ENCODE measurements at places on chromosomes 7 and 10. TPM values are rescaled to one million over a fixed set of nuclear protein-coding genes. Genes with fewer than 3 reads are reported as not detected.

Gene PHYHIPL
- not detected for total RNA-seq

Gene AFAP1L2
- total RNA-seq: 170 TPM

Gene ELOVL3
- total RNA-seq: 1.2 TPM

Gene SKIDA1
- total RNA-seq: 9.3 TPM

Gene RHEB
- total RNA-seq: 259 TPM

Gene GPRIN2
- 12.9 TPM for total RNA-seq

Gene SOSTDC1
- not detected for total RNA-seq

GRCh38 chr7:149217570-149217969 is 21.9 kb upstream of the ZNF212 start:
- no peak overlapping the region for H3K4me3 ChIP-seq
- no peaks in the 10 kb centered on the region for H3K27me3 ChIP-seq
- no peaks in the 10 kb centered on the region for H3K4me1 ChIP-seq
- peaks cover 10% of the 10 kb centered on the region for H3K36me3 ChIP-seq

- no peak overlapping the region for H3K27ac ChIP-seq
- H3K4me3 ChIP-seq: no peak overlapping the region
- H3K36me3 ChIP-seq: no peaks in the 10 kb centered on the region
- no peaks in the 10 kb centered on the region for H3K27me3 ChIP-seq
- DNase-seq: no peak
Measured at GRCh38 chr7:18262058-18262457, 233.5 kb upstream of the HDAC9 start.

GRCh38 chr10:15784662-15785300 is 65.1 kb upstream of the ITGA8 start:
- no peaks in the 10 kb centered on the region for H3K27me3 ChIP-seq
- H3K4me1 ChIP-seq: no peaks in the 10 kb centered on the region
- H3K36me3 ChIP-seq: no peaks in the 10 kb centered on the region
- H3K4me3 ChIP-seq: no peak overlapping the region

DNA sequence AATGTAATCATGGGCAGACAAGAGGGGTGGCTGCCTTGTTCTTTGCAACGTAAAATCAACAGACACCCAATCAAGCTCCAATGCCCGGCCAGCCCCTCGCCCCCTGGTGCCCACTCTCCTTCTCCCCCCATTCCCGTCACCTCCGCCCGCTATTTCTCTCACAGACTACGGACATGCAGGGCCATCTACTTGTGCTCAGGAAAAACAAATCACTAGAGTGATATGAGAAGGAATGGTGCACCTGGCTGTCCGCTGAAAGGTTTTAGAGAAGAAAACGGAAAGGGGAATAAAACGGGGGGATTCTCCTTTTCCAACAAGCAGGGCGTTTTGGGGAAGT is 396 bp downstream of the GRM8 start:
- peaks cover 40% of the 10 kb centered on the region for H3K27me3 ChIP-seq
- no peak overlapping the region for H3K27ac ChIP-seq
- no peaks in the 10 kb centered on the region for H3K36me3 ChIP-seq
- peaks cover 12% of the 10 kb centered on the region for H3K4me1 ChIP-seq

DNA sequence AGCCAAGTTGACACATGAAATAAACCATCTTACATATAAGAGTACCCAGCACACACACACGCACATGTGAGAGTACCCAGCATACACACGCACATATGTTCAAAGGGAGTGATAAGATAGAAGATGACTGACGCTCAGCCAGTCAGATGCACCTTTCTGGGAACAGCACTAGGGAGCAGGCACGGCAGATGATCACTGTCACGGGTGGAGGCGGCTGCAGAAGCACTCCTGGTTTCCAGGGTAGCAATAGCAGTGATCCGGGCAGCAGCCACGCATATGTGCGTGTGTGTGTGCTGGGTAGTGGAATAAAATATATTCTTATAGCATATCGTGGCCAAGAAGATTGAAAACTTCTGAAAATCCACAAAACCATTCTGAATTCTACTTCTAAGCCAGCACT is 85.8 kb upstream of the NAMPT start:
- no peaks in the 10 kb centered on the region for H3K36me3 ChIP-seq
- no peak for DNase-seq
- H3K4me1 ChIP-seq: no peaks in the 10 kb centered on the region
- H3K27me3 ChIP-seq: no peaks in the 10 kb centered on the region
- no peak overlapping the region for H3K27ac ChIP-seq

DNA sequence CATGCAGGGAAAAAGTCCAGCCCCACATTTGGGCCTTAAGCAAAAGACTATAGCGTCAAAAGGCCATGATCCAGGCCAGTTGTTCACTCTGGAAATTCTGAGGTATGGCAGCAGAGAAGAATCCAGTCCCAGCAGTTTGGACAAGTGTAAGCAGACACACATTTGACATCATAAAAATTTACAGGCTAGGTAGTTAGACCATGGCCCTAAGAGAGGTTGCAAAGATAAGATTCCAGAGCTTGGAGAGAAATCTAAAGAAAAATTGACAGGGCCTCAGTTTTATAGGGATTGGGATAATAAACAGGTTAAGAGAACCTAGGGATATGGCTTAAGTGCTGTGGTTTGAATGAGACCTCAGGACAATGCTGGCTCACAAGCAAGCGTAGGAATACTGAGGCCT is 884.4 kb upstream of the SORCS1 start:
- H3K27ac ChIP-seq: no peak overlapping the region
- DNase-seq: no peak
- no peaks in the 10 kb centered on the region for H3K4me1 ChIP-seq
- no peaks in the 10 kb centered on the region for H3K27me3 ChIP-seq
- H3K4me3 ChIP-seq: no peak overlapping the region

- H3K27me3 ChIP-seq: no peaks in the 10 kb centered on the region
- H3K27ac ChIP-seq: no peak overlapping the region
- no peak overlapping the region for H3K4me3 ChIP-seq
- no peaks in the 10 kb centered on the region for H3K36me3 ChIP-seq
- no peaks in the 10 kb centered on the region for H3K4me1 ChIP-seq
Measured at GRCh38 chr10:93758891-93759410, 1.2 kb downstream of the LGI1 start.

DNA sequence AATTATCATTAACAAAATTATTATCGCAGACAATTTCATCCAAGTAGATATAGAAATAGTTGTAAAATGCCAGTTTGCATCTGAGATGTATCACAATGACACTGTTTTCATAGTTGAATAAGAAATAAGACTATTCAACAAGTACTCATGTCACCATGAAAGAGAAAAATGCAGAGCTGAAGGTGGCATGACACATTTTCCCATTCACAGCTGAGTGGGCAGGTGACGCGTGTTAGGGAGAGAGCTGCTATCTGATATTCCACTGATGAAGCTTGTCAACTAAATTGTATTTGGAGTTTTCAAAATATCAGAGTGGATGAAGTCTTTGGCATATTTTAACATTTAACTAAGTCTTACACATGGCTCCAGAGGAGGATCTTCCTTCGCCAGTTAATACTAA is 70.3 kb upstream of the HDAC9 start:
- no peak for DNase-seq
- no peak overlapping the region for H3K4me3 ChIP-seq
- H3K27me3 ChIP-seq: no peaks in the 10 kb centered on the region
- no peaks in the 10 kb centered on the region for H3K36me3 ChIP-seq
- peak overlapping the region; percentile 72 for H3K27ac ChIP-seq
- peaks cover 30% of the 10 kb centered on the region for H3K4me1 ChIP-seq

GRCh38 chr10:3777981-3778691 is 6.9 kb downstream of the KLF6 start:
- no peaks in the 10 kb centered on the region for H3K27me3 ChIP-seq
- H3K4me3 ChIP-seq: peak overlapping the region; percentile 96
- H3K27ac ChIP-seq: peak overlapping the region; percentile 100
- H3K4me1 ChIP-seq: peaks cover 56% of the 10 kb centered on the region

- no peaks in the 10 kb centered on the region for H3K27me3 ChIP-seq
- H3K27ac ChIP-seq: no peak overlapping the region
- H3K4me1 ChIP-seq: no peaks in the 10 kb centered on the region
- no peaks in the 10 kb centered on the region for H3K36me3 ChIP-seq
Measured at GRCh38 chr10:24793648-24794379, 70.1 kb upstream of the ARHGAP21 start.

DNA sequence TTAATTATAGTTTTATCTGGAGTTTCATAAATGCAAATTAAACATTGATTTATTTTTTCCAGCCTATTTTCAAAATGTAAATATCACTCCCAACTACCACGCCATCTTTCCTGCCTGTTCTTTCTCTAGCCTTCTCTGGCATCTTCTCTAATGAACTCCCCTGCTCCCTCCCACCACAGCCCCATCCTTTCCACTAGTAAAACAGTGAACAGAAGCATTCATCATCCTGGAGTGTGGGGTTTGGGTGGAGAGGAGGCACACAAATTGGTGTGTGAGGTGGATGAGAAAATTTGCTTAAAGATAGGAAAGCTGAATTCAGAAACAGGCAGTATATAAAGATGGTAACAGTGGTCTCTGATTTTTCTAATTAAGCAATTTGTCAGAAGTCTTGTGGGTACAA is 479.4 kb downstream of the ARL4A start:
- H3K27ac ChIP-seq: no peak overlapping the region
- H3K36me3 ChIP-seq: no peaks in the 10 kb centered on the region
- no peaks in the 10 kb centered on the region for H3K27me3 ChIP-seq
- no peak overlapping the region for H3K4me3 ChIP-seq

- H3K36me3 ChIP-seq: no peaks in the 10 kb centered on the region
- H3K27ac ChIP-seq: peak overlapping the region; percentile 57
- no peaks in the 10 kb centered on the region for H3K27me3 ChIP-seq
- DNase-seq: no peak
- H3K4me1 ChIP-seq: peaks cover 36% of the 10 kb centered on the region
- no peak overlapping the region for H3K4me3 ChIP-seq
Measured at GRCh38 chr7:76286842-76287403, 15.6 kb upstream of the HSPB1 start.

DNA sequence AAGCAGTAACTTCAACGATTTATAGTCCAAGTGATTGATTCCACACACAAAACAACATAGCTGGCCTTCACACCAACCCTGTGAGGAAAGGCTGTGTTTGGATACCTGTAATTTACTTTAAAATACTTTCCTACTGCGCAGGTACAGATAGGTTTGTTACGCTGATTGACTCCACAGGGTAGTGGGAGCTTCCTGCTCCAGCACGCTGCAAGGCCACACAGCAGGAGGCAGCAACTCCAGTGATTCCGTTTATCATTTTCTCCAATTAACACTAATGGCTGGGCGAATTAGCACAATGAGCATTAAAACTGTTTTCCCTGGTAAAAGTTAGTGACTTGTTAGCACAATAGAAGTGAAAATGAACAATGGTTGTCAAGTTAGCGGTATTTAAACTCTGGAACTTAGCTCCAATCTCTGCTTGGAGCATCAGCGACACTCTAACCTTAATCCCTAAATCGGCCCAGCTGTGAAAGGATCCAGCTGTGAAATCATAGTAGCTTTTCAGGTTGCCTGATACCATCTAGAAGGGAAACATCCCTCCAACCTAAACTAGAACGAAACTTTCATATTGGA is 959 bp downstream of the DCLRE1C start:
- no peaks in the 10 kb centered on the region for H3K36me3 ChIP-seq
- H3K27me3 ChIP-seq: no peaks in the 10 kb centered on the region
- peak overlapping the region; percentile 91 for H3K27ac ChIP-seq
- peak overlapping the region; percentile 86 for H3K4me3 ChIP-seq

DNA sequence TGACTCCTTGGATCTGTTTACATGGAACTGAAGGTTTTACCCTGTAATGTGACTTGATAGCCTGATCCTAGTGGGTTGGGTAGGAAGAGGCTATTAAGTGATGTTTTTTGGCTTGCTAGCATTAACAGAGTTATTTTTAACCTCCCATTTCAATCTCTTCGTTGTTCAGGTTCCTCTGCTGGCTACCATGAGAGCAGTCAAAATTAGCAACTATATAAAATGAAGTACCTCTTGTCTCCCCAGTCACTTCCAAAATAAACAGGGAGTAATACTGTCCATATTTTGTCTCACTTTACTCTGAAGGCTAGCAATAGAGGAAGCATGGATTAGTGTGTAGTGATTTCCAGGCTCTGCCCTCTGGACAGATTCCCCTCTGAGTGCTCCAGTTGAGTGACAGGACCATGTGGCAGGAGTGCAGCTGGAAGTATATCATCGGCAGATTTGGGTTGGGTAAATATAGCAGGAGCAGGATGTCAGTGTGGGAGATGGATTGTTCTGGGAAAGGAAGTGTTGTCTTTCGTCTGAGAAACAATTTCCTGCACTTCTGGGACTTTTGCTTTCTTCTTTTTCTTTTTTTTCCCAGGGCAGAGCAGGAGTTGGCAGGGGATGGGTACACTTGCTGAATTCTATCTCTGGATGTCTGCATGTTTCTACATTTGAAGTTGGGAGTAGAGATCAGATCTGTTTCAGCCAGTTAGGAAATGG is 35.2 kb downstream of the GBF1 start:
- H3K36me3 ChIP-seq: 0 out of 2 replicates have a peak, but pooled peaks cover 3% of the 10 kb centered on the region
- H3K4me3 ChIP-seq: no peak overlapping the region
- H3K4me1 ChIP-seq: peaks cover 4% of the 10 kb centered on the region
- DNase-seq: no peak
- no peak overlapping the region for H3K27ac ChIP-seq

- H3K4me3 ChIP-seq: no peak overlapping the region
- H3K27me3 ChIP-seq: no peaks in the 10 kb centered on the region
- H3K4me1 ChIP-seq: peaks cover 37% of the 10 kb centered on the region
- DNase-seq: no peak
Measured at GRCh38 chr10:132467464-132468149, 70.0 kb upstream of the INPP5A start.

GRCh38 chr10:62759599-62760175 is 44.8 kb upstream of the ADO start:
- peaks cover 6% of the 10 kb centered on the region for H3K27me3 ChIP-seq
- no peak for DNase-seq

DNA sequence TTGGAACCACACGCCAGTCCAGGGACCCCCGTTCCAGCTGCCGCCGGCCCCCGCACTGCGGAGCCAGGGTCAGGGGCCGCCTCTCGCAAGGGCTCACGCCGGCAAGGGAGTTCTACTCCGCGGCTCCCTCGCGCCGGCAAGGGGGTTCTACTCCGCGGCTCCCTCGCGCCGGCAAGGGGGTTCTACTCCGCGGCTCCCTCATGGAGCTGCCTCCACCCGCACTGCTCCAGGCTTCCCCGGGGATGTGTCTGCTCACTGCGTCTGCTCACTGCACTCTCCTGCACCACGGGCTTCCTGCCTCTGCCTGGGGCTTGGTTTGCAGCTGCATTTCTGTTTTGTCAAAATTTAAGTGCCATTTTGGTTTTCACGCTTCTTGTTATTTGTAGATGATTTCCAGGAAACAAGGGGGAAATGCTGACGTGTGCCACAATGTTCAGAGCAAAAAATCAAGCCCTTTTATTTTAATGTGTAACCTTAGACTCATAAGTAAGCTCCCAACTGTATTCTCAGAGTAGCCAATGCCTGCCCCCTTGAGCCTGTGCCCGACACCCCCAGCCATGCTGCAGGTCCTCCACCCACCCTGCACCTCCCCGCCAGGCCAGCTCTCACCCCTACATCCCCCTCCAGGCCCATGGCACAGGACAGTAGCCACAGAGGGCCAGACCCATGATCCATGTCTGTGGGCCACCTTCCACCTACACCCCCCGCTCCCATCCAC is 246.2 kb downstream of the MAD1L1 start:
- no peak overlapping the region for H3K27ac ChIP-seq
- DNase-seq: no peak
- H3K4me1 ChIP-seq: no peaks in the 10 kb centered on the region
- no peak overlapping the region for H3K4me3 ChIP-seq
